ENCODE measurements at places on chromosomes 1 and 21.

DNA sequence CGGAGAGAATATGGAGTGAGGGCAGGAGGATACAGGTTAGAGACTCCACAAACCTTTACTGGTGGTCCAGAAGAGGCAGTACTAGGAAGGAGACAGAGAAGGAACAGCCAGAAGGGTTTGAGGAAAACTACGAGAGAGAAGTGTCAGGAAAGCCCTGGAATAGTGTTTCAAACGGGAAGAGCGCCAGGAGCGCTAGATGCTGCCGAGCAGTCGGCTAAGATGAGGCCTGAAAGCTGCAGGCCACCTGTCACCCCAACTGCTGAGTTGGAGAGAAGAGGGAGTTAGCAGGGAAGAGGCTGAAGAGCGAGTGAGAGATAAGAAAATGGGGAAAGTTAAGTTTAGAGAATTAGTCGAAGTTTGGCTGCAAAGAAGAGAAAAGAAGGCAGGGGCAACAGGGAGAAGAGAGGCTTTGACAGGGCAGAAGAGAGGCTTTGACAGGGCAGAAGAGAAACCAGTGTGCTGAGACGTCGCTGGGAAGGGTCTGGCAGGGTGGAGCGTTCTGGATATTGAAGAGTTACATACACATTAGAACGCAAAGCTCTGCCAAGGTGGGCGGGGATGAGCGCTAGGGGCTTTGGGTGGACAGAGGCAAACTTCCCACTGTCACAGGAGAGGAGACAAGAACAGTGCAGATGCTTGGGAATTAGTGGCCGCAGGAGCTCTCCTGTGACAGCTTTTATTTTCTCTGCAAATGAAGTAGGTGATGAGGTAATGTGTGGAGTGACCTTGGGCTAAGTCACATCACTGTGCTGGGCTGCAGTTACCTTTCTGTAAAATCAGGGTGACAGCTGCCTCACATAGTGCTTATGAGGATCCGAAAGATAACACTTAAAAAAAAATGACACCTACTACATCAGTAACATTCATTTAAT lies 31.2 kb downstream of the PCSK9 start:
- no peak for DNase-seq

GRCh38 chr1:116847190-116847589 lies 62.5 kb upstream of the PTGFRN start:
- DNase-seq, result no peak

GRCh38 chr1:193068013-193068412 lies 8.6 kb downstream of the RO60 start:
- no peak for DNase-seq

- no peak for DNase-seq
These were observed 1.2 kb upstream of the KCNE1 start for GRCh38 chr21:34513129-34513675.

DNA sequence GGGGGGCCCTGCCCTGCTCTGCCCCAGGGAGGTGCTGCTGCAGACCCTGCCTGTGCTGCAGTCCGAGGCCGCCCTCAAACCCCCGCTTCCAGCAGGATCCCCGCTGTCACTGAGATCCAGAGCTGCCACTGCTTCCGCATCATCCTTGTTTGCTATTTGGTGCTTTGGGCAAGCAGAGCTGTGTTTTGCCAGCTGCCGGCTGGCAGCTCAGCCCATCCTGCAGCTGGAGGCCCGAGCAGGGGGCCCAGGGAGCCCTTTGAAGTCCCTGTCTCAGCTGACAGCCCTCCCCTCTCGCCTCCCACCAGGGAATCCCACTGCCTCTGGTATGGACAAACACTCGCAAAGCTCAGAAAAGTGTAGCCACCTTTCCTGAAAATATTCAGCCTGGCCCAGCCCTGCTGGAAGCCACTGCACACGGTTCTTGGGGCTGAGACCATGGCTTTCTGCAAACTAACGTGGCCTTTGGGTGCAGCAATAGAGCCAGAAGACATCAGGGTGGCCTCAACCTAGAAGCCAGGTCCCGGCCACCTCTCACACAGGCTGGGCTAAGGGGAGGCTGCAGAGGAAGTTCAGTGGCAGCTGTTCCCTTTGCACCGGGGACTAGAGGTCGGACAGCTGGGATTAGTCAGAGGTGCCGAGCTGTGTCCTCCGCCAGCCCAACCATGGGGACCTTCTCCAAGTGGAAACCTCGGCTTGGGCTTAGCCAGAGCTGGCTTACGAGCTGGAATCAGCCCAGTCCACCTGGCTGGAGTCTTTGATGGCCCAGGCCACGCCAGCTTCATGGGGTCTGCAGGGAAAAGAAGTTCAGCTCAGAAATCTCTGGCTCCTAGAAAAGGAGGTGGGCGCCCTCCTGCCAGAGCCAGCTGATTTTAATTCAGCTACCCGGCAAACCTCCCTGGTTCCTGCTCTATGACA lies 107.1 kb downstream of the SPSB1 start:
- DNase-seq, result no peak

GRCh38 chr1:74791491-74791890 lies 58.5 kb downstream of the TYW3 start:
- no peak for DNase-seq

DNA sequence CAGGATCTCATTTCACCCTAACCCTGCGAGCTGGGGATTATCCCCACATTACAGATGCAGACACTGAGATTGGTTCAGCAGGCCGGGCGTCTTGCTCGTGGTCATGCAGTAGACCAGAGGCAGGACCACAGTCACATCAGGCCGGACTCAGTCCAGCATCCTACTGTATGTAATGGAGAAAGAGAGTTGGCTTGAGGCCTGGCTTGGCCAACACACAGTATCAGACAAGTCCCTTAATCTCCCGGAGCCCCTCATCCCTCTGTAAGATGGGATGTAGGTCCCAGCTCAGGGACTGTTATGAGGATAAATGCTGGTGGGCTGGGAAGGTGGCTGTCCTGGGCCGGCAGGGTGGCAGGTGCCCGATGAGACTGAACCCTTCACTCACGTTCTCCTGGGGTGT lies 66.1 kb upstream of the ACTL8 start:
- DNase-seq, result no peak

- DNase-seq, result no peak
These were observed 23.2 kb upstream of the BECN2 start for GRCh38 chr1:241934201-241934848.

- DNase-seq, result peak; percentile 87
These were observed 9.2 kb upstream of the GALE start for GRCh38 chr1:23809751-23810171.

DNA sequence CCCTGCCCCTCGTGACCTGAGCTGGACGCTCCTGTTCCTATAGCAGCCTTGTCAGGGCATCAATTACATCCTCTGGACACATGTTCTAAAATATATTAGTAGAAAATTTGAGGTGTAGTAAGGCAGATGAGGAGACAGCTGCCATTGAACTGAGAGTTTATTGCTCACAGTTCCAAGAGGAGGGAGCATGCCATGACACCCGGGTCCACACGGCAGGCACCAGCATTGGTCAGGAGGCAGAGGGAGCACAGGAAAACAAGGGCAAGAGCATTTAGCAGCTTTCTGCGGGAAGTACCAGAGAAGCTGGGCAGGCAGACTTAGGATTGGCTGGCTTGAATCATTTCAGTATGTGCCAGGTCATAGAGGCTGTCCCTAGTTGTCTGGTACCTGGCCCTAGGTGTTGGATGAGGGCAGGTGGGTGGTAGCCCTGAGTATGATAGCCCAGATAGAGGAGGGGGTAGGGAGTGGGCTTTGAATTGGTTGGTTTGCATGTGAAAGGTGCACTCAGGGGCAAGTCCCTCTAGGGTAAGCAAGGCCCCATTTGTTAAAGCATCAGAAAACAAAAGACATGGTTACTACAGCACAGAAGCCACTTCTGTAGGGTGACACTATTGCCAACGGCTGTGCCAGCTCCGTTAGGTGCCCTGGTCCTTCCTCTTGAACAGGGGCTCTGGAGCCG lies 223.6 kb upstream of the RAB4A start:
- no peak for DNase-seq

DNA sequence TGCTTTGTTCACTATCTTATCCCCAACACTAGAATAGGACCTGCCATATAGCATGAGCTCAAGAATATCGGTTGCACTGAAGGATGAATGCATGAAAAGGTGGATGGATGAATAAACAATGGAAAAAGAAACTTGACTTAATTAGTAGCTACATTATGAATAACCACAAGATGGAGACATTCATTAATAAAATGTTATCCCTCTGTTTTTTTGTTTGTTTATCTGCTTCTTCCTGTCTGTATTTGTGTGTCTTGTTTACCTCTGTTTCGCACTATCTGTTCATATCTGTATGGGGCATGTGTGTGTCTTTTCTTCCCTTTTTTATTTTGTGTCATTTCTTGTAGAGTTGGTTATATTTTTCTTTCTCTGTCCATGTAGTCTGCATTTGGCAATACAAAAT lies 1.1 kb upstream of the OR14I1 start:
- DNase-seq, result no peak

GRCh38 chr1:10918531-10918930 lies 93.9 kb upstream of the TARDBP start:
- no peak for DNase-seq

DNA sequence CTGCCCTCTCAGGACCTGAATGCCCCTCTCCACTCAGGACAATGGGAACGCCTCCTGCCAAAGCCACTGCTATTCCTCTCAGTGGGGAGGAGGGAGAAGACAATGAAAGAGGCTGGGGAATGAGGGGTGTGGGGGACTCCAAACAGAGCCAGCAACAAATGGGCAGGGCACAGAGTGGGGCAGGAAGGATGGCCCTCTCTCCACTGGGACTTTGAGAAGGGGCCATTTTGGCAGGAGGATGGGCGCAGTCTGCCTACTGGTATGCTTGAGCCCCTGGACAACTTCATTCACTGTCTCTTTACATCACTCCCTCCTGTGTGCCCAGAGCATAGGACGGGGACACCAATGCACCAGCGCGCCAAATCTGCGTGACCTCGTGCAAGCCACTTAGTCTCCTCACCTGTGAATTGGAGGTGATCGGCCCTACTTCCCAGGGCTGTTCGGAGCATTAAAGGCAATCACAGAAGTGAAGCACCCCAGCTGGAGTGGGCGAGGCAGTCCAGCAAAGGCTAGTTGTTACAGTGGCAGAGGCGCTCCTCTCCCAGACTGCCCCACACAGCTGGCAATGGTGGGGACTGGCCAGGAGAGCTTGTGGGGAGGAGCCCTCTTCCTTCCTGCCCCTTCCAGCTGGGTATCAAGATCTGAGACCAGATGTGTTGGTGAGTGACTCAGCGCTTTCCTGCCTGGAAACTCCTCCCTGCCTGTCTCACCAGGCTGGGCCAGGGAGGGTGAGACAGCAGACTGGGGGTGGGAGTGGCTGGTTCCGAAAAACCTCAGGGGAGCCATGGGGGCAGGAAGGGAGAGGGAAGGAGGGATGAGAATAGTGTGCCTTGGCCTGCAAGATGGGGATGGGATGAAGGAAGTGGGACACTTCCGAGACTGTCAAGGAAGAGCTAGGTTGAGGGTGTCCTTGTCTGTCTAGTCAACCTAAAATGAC lies 22.4 kb upstream of the SYNC start:
- peak; percentile 37 for DNase-seq

- no peak for DNase-seq
These were observed 83.1 kb upstream of the LYPLAL1 start for GRCh38 chr1:219090607-219091006.

DNA sequence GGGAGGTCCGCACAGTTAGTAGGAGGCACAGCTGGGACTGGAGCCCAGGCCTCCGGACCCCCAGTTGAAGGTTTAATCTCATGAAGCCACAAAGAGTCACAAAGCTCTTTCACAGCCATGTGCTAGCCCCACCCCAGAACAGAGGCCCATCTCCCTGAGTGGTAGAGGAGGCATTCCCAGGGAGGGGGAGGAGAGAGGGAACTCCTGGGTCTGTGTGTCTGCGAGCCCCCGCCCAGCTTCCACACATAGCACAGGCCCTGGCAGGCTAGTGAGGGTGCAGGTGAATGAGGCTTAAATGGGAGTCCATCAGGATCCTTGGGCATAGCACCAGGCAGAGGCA lies 197.8 kb downstream of the MATN1 start:
- no peak for DNase-seq

GRCh38 chr1:30819244-30819571 lies 61.6 kb upstream of the LAPTM5 start:
- DNase-seq, result no peak

GRCh38 chr21:37546949-37547614 lies 180.5 kb downstream of the DYRK1A start:
- DNase-seq, result no peak

DNA sequence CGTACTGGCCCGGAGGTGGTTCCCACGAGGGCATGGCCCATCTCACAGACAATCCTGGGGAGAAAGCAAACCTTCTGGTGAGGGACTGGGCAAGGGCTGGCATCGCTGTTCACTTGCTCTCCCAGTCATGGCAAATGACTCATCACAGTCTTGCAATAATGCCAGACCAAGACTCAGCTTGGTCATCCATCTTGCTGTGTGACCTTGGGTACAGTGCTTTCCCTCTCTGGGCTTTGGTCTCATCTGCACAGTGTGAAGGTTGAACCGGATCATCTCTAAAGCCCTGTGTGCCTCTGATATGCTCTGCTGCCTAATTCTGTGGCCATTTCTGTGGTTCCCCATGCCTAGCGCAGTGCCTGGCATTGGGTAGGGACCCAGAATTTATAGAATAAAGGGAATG lies 143.6 kb upstream of the CD34 start:
- DNase-seq, result no peak

- no peak for DNase-seq
These were observed 209.5 kb downstream of the SMYD3 start for GRCh38 chr1:246297279-246298265.

Data from CD4-positive, alpha-beta T cell treated with Interleukin-6 for 4 hours (primary cell).